ENCODE measurements at places on chromosomes 12 and 14.

DNA sequence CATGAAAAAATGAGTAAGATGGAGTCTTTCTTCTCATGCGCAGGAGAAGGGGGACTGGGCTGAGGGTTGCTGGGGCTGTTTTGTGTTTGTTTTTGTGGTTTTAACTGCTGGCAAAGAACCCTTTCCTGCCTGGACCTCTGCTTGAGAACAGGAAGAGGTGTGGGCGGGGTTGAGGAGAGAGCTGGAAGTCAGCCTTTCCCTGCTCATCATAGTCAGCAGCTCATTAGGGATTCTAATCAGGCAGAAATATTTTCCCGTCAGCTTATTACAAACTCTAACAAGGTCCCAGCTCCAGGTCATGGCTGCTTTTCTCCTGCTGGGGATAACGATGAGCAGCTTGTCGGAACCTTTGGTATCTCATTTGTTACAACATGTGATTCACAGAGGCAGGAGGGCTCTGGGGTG is 185.0 kb upstream of the NRXN3 start:
- DNase-seq = no peak

GRCh38 chr12:40534828-40535227 is 157.4 kb upstream of the CNTN1 start:
- no peak for DNase-seq

DNA sequence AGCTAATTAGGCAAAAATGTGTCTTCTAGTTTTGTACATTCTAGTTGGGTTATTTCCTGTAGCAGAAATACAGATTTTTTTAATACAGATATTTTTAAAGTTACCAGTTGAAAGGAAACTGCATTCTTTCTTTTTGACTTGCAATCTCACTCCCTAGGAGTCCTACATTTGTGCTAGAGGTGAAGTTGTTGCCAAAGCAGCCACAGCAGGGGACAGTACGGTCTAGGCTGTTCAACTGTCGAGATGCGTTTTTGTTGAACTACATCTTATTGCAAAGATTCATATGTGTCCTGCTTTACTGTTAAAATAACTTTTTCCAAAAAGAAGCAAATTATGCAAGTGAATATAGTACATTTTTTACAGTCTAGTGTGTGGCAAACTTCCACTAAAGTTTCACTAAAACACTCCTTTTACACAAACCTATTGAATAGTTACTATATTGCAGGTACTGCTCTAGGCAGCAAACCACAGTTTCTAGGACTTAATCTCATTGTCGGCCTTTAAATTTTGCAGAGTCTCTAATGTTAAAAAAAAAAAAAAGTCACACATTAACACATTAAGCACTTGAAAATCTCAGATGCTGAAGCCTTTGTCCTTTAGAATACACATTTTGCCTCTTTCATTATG is 30.2 kb upstream of the SRGAP1 start:
- DNase-seq = no peak

DNA sequence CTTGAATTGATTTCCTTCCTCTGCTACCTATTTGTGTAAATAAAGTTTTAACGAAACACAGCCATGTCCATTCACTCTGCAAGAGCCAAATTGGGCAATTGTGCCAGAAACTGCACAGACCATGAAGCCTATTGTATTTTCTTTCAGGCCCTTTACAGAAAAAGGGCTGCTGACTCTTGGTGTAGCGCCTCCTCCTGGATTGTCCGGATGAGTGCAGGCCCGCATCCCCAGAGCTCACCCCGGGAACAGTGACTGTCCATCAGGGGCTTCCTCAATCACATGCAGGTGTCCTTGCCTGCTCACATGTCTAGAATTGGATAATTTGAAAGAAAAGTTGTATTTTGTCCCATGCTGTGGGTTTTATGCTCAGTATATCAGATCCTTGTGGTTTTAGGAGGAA is 1282.2 kb downstream of the AACS start:
- DNase-seq = no peak

GRCh38 chr12:88299567-88300101 is 157.5 kb downstream of the TMTC3 start:
- DNase-seq = no peak

GRCh38 chr14:30958555-30959407 is 66.7 kb upstream of the AP4S1 start:
- no peak for DNase-seq

- peak; percentile 3 for DNase-seq
Observed at GRCh38 chr12:132610051-132610759, at the start of gene LRCOL1. Gene LRCOL1 (minus strand): TSS chr12:132610582. CDS start chr12:132606251, 4,331 bp downstream.

- DNase-seq = no peak
Observed at GRCh38 chr12:75994069-75994740, 37.4 kb downstream of the PHLDA1 start.

GRCh38 chr12:95386051-95386450 is 87.9 kb upstream of the METAP2 start:
- DNase-seq = no peak

DNA sequence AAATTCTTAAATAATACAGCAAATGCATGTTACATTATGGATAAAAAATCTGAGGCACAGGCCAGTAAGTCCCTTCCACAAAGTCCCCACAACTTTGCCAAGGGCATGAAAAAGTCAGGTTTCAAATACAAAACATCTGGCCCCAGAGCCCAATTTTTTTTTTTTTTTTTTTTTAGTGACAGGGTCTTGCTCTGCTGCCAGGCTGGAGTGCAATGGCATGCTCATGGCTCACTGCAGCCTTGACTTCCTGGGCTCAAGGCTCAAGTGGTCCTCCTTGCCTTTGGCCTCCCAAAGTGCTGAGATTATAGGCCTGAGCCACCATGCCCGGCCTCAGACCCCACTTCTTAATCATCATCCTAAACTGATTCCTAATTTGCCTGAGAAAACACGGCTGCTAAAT is 3.1 kb upstream of the TTC8 start:
- no peak for DNase-seq

All from hippocampal formation (tissue), 2 donors.